ENCODE measurements at places on chromosomes 6 and 20. TPM values are rescaled to one million over a fixed set of nuclear protein-coding genes. Genes with fewer than 3 reads are reported as not detected.

The BHLHE23 gene
- not detected for polyA plus RNA-seq

The CLIC5 gene
- polyA plus RNA-seq: not detected

The EBF4 gene
- not detected for polyA plus RNA-seq

The TRAPPC3L gene
- polyA plus RNA-seq: 0.30 TPM

The OXT gene
- polyA plus RNA-seq: not detected

The LBP gene
- not detected for polyA plus RNA-seq

The NKAIN2 gene
- polyA plus RNA-seq: 7.7 TPM

The PSORS1C2 gene
- not detected for polyA plus RNA-seq

The ZKSCAN3 gene
- not detected for polyA plus RNA-seq

The FAM209A gene
- polyA plus RNA-seq: 0.45 TPM

The APOBEC2 gene
- polyA plus RNA-seq: 4.9 TPM

The CCR6 gene
- polyA plus RNA-seq: 1.5 TPM

The LY6G6C gene
- polyA plus RNA-seq: not detected

The GGT7 gene
- 0.41 TPM for polyA plus RNA-seq

The TREML2 gene
- not detected for polyA plus RNA-seq

The CCN6 gene
- 1.5 TPM for polyA plus RNA-seq

The OTOR gene
- 35.0 TPM for polyA plus RNA-seq

The LIME1 gene
- polyA plus RNA-seq: not detected

The PRICKLE4 gene
- not detected for polyA plus RNA-seq

The RBBP8NL gene
- not detected for polyA plus RNA-seq

The TUBB2B gene
- 46.3 TPM for polyA plus RNA-seq

The CTAGE9 gene
- not detected for polyA plus RNA-seq
